Activated B cell treated with CpG ODN at 0.5 μM for 24 hours (primary cell): ENCODE measurements at places on chromosomes 6 and 20. TPM values are rescaled to one million over a fixed set of nuclear protein-coding genes. Genes with fewer than 3 reads are reported as not detected.

Gene WRNIP1
- total RNA-seq, result 31.6 and 31.9 TPM in 2 replicates

- no peak for DNase-seq
Measured at GRCh38 chr6:108690326-108691049, 129.8 kb downstream of the FOXO3 start.

DNA sequence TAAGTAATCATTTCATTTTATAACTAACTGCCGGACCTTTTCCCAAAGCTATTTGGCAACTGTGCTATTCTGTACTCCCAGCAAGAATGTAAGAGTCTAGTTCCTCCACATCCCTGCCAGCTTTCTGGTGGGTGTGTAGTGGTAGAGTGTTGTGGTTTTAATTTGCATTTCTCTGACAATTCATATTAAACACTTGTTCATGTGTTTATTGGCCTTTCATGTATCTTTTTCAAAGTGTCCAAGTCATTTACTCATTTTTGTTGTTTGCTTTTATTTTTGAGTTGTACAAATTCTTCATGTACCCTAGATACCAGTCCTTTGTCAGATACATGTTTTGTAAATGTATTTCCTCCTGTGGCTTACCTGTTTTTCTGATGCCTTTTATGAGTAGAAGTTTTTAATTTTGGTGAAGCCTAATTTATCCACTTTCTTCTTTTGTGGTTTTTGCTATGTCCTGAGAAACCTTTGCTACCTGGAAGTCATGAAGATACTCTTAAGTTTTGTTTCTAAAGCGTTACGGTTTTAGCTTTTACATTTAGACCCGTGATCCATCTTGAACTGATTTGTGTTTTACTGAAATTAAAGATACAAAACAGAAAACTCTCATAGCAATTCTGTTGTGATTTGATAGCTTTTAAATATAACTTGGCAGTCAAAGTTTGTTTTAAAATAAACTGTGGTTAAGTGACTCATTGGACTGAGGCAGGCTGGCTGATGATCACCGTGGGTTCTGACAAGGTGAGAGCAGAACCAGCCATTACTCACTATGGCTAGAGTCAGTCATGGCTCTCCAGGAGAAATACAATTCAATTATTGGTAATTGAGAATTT lies 8.0 kb downstream of the MYLIP start:
- no peak for DNase-seq

- DNase-seq, result no peak
Measured at GRCh38 chr6:46521464-46521971, 30.3 kb upstream of the RCAN2 start.

DNA sequence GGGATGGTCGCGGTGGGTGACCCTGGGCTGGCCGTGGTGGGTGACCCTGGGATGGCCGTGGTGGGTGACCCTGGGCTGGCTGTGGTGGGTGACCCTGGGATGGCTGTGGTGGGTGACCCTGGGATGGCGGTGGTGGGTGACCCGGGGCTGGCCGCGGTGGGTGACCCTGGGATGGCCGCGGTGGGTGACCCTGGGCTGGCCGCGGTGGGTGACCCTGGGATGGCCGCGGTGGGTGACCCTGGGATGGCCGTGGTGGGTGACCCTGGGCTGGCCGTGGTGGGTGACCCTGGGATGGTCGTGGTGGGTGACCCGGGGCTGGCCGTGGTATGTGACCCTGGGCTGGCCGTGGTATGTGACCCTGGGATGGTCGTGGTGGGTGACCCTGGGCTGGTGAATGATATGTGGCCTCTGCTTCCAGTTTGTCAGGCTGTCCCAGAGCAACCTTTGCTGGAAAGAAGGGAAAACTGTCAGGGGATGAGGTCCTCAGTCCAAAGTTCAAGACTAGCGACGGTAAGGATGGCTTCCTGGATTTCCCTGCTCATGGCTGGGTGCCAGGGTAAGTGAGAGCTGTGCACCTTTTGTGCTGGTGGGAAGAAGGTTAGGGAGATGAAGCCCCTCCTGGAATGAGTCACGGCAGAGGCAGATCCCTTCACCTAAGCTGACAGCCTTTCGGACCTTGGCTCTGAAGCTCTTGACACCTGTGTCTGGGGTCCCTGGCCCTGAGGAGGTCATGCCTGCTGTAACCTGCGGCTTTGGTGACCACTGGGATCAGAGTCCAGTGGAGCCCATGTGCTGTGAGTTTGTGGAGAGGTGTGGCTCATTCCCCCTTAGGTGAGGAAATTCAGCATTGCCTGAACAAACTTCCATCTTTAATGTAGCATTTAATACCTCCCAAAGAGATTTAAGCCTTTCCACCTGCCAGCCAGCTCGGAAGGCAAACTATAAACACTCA lies 19.1 kb upstream of the PCMTD2 start:
- no peak for DNase-seq

Gene OLIG3
- total RNA-seq, result not detected in 2 replicates

- no peak for DNase-seq
Measured at GRCh38 chr20:23331450-23332350, 18.9 kb upstream of the NXT1 start.

DNA sequence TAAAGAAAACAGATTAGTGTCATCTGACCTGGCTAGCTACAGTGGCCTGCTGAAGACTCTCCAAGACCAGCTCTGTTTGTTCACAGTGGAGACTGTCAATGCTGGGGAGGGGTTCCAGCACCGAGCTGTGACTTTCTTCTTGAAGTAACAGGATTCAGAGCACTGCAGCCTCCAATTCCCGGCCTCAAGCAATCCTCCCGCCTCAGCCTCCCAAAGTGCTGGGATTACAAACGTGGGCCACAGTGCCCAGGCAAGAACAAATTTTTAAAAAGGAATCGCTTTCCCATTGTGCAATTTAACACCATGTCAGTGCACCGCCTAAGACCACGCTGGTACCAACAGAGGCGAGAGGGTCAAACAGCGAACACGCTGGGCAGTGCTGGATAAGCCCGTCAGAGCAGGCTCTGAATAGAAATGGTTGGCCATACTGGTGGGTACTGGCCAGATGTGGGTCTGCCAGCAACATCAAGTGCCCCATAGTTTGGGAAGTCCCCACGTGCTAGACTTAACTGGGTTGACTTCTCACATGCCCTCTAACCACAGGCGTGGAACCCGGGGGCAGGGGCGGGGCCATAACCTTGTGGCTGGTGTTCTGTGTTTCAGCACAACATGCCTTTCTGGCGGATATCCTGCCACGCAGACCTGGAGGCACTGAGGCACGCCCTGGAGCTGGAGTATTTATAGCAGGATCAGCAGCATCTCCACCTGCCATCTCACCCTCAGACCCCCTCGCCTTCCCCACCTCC lies 168.9 kb downstream of the ZMYND8 start:
- DNase-seq, result no peak

DNA sequence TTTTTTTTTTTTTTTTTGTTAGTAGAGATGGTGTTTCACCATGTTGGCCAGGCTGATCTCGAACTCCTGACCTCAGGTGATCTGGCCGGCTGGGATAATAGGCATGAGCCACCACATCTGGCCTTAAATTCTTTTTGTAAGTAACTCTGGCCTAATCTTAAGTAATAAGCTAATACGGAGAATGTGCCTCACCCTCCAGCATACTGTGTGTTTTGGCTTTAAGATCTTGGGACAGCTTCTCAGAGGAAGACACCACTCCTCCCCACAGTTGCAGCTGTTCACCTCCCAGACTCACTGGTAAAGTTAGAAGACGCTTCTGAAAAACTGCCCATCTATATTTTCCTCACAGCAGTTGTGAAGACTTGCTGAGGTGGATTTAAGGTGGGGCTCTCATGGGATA lies 120.8 kb downstream of the CCDC170 start:
- DNase-seq, result no peak

Gene EFCAB8
- 0.71 TPM in 2 replicates for total RNA-seq

- no peak for DNase-seq
Measured at GRCh38 chr6:1088492-1089001, 223.4 kb upstream of the FOXQ1 start.

DNA sequence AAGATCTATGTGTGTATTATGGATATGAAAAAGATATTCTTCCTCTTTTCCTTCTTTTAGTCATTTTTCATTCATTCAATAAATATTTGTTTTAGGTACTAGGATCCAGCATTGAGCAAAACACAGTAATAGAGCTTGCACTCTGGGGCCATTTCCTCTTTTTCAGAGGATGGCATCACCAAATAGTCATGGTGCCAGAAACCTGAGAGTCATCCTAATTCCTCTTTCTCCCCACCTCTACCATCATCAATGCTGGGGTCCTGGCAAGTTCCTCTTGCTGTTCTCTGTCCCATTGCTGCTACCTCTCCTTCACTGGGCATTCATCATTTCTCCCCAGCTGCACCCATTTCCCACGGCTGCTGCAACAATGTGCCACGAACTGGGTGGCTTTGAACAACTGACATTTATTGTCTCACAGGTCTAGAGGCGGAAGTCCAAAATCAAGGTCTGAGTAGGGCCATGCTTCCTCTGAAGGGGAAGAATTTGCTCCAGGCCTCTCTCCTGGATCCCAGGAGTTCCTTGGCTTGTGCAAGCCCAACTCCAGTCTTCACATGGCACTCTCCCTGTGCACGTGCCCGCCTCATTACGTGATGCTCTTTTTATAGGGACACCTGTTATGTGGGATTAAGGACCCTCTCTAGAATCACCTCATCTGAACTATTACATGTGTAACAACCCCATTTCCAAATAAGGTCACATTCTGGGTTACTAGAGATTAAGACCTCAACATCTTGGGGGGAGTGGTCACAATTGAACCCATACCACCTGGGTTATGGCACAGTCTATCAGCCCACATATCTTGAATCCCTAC lies 9.5 kb upstream of the IGF2R start:
- DNase-seq, result no peak

- DNase-seq, result no peak
Measured at GRCh38 chr6:17945111-17945510, 42.3 kb downstream of the KIF13A start.

Gene SRSF12
- not detected in 2 replicates for total RNA-seq

- no peak for DNase-seq
Measured at GRCh38 chr20:64116016-64116415, 8.7 kb upstream of the NPBWR2 start.

DNA sequence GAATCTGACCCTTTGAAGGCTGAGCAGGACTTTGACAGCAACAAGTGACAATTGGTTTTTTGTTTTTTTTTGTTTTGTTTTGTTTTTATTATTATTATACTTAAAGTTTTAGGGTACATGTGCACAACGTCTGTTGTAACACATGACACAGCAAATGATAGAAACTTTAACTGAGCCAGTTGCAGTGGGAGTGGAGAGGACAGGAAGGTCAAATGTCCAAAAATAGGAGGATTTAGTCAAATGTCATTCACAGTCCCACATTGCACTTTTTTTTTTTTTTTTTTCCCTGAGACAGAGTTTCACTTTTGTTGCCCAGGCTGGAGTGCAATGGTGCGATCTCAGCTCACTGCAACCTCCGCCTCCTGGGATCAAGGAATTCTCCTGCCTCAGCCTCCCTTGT lies 223.0 kb downstream of the HIVEP2 start:
- DNase-seq, result no peak

GRCh38 chr6:151036869-151037680 lies 171.6 kb downstream of the MTHFD1L start:
- no peak for DNase-seq

GRCh38 chr6:15427331-15428070 lies 181.6 kb downstream of the JARID2 start:
- DNase-seq, result no peak

DNA sequence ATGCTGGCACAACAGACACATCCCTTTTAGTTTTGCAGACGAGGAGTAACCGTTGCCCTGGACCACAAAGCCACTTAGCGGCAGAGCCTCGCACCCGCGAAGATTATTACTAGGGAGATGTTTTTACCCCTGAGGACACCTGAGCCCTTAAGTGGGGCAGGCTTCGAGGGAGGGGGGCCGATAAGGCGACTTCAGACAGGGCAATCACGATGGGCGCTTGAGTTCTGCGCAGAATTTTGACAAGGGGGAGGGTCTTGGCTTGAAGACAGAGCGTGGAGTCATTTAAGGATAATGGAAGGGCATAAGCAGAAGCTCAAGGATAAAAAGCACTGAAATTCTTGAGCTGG lies 650 bp upstream of the TTK start:
- no peak for DNase-seq

GRCh38 chr6:14176429-14176828 lies 58.9 kb downstream of the CD83 start:
- no peak for DNase-seq

Gene RIPPLY2
- total RNA-seq, result not detected in 2 replicates

Gene SAMD3
- 0.37 TPM in 1 of 2 replicates, not detected in the other for total RNA-seq

- no peak for DNase-seq
Measured at GRCh38 chr20:17967521-17968365, 851 bp downstream of the SNX5 start.

DNA sequence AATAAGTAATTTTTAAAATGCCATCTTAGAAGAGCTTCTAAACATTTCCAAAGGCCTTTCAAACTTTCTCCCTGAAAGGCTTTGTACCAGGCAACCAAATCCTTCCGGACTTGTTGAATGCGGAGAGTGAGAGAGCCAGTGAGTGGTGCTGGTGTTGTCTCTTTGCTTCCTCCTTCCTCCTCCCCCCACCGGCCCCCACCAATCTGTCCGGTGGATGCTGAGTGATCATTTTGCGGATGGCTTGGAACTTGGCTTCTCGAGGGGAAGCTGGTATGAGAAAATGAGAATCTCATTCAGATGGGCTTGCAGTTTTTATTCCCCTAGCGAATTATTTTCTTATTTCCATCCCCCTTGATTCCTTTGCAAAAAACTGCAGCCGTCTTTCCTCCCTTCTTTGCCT lies 97.3 kb downstream of the ANKRD60 start:
- DNase-seq, result no peak

GRCh38 chr20:760751-761417 lies 7.4 kb downstream of the SLC52A3 start:
- DNase-seq, result no peak

DNA sequence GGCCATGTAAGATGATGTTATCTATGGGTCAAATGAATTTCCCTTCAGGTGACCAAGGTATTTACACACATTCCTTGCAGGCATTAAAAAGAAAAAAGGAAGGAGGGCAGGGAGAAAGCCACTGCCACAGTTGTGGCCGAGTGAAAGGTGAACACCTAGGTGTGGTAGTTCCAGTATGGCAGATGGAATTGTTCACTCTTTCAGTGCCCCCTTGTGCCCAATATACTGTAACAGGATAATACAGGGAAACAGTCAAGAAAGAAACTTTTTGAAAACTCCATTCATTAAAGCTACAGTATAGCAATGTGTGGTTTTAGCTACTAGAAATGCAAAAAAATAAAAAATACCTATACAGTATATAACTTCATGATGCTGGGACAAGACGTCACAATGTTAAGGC lies 52.1 kb downstream of the BMP2 start:
- no peak for DNase-seq
